Epithelial cell of umbilical artery (primary cell): ENCODE measurements at places on chromosomes 5 and 9. TPM values are rescaled to one million over a fixed set of nuclear protein-coding genes. Genes with fewer than 3 reads are reported as not detected.

Gene SEMA5A
- total RNA-seq: 0.15 and 0.32 TPM in 2 replicates

Gene LRRC26
- not detected in 2 replicates for total RNA-seq

Gene KCNV2
- not detected in 2 replicates for total RNA-seq

Gene TENT4A
- 8.1 and 9.4 TPM in 2 replicates for total RNA-seq

Gene SCGB3A2
- not detected in 2 replicates for total RNA-seq

Gene GM2A
- total RNA-seq: 8.8 and 11.4 TPM in 2 replicates

Gene GDNF
- total RNA-seq: not detected in 2 replicates

Gene TAF11L10
- not detected in 2 replicates for total RNA-seq

Gene DMRT3
- total RNA-seq: not detected in 2 replicates

Gene TERT
- not detected in 2 replicates for total RNA-seq

Gene ALDH1A1
- 124 and 155 TPM in 2 replicates for total RNA-seq

Gene CCDC180
- total RNA-seq: 0.46 and 0.65 TPM in 2 replicates

Gene MEGF9
- 4.9 and 9.3 TPM in 2 replicates for total RNA-seq

Gene PCDHB6
- not detected in 2 replicates for total RNA-seq

Gene MZB1
- total RNA-seq: 0.32 and 0.46 TPM in 2 replicates

Gene FRMPD1
- total RNA-seq: not detected in 2 replicates

Gene ADRA1B
- total RNA-seq: not detected in 2 replicates

Gene PCDHGA5
- 0.30 and 0.32 TPM in 2 replicates for total RNA-seq

Gene OGN
- total RNA-seq: not detected in 2 replicates

Gene CD274
- 17.9 and 47.0 TPM in 2 replicates for total RNA-seq

Gene TMEM252
- total RNA-seq: not detected in 2 replicates

Gene DRD1
- not detected in 2 replicates for total RNA-seq

Gene ERGIC1
- 74.7 and 95.6 TPM in 2 replicates for total RNA-seq

Gene DOCK2
- 0.65 and 0.91 TPM in 2 replicates for total RNA-seq

Gene ZFP2
- 0.65 and 1.1 TPM in 2 replicates for total RNA-seq

Gene TRIM41
- total RNA-seq: 7.8 and 8.1 TPM in 2 replicates

Gene HTR4
- not detected in 2 replicates for total RNA-seq

Gene GAPT
- total RNA-seq: not detected in 2 replicates

Gene ALDOB
- total RNA-seq: not detected in 2 replicates

Gene IGFBPL1
- total RNA-seq: 0.32 TPM in 1 of 2 replicates, not detected in the other

Gene IL7R
- total RNA-seq: 1.3 and 5.5 TPM in 2 replicates

Gene SPATA31E1
- not detected in 2 replicates for total RNA-seq

Gene INSL6
- not detected in 2 replicates for total RNA-seq

Gene DMRTA1
- 0.30 and 0.32 TPM in 2 replicates for total RNA-seq

Gene SPATA31A3
- total RNA-seq: not detected in 2 replicates

Gene C5orf22
- total RNA-seq: 16.9 and 18.5 TPM in 2 replicates

Gene SLC45A2
- not detected in 2 replicates for total RNA-seq

Gene MLANA
- total RNA-seq: not detected in 2 replicates

Gene BHMT
- total RNA-seq: not detected in 2 replicates

Gene GLDC
- total RNA-seq: 2.3 and 6.4 TPM in 2 replicates

Gene PITX1
- total RNA-seq: 0.15 and 0.32 TPM in 2 replicates
